Activated CD8-positive, alpha-beta memory T cell treated with anti-CD3 and anti-CD28 coated beads for 4 hours (primary cell): ENCODE measurements at places on chromosomes 4 and X.

- DNase-seq, result no peak
Measured at GRCh38 chr4:181674315-181674875, 568.8 kb upstream of the TENM3 start.

DNA sequence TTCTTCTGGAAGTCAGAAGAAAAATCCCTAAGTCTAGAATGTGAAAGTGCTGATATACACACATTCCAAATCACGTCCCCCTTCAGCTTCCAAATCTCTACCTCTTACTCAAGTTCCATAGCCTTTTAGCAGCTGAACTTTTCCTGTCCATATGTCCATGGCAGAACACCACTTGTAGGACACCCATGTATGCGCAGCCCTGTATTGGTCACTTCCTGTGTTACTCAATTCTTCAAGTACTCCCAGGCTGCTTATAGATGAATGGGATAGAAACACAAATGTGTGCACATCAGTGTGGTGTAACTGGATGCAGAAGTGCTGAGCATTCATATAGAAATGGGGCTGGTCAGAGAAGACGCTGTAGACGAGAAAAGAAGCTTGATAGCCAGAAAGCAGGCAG, 18.8 kb downstream of the SRPX2 start:
- no peak for DNase-seq

GRCh38 chr4:84503495-84504437, 4.7 kb upstream of the NKX6-1 start:
- no peak for DNase-seq

DNA sequence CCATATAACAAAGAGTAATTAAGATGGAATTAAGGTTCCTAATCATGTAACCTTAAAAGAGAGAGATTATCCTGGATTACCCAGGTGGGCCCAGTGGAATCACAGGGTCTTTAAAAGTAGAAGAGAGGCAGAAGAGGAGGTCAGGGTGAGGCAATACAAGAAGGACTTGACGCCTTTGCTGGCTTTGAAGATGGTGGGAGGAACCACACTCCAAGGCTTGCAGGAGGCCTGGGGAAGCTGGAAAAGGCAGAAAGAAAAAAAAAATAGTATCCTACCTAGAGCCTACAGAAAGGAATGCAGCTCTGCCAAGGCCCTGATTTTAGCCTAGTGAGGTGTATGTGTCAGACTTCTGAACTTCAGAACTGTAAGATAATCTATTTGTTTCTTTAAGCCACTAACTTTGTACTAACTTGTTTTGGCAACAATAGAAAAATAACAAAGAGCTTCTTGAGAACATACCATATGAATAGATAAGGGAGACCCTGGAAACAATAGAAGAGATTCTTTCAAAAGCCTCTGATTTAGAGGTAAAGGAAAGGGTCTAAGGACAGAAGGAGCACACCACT, 229.9 kb upstream of the TTC29 start:
- no peak for DNase-seq

GRCh38 chrX:134592303-134592702, 66.0 kb downstream of the PLAC1 start:
- no peak for DNase-seq

DNA sequence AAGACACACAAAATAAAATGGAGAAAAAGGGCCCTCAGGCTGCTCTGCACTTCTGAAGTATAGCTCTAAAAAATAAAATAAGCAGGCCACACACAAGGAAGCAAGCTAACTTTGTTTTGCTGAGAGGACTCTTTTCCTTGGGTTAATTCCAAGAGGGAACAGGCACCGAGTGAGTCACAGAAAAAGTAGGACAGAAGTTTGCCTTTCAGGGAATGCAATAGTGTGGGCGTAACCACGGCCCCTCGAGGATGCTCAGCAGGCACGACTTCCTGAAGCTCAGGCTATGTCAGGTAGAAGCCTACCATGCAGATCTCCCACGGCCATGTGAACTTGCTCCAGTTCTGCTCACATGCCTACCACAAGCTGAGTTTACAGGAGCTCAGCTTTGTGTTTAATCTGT, 22.1 kb downstream of the PPP1R2C start:
- no peak for DNase-seq

DNA sequence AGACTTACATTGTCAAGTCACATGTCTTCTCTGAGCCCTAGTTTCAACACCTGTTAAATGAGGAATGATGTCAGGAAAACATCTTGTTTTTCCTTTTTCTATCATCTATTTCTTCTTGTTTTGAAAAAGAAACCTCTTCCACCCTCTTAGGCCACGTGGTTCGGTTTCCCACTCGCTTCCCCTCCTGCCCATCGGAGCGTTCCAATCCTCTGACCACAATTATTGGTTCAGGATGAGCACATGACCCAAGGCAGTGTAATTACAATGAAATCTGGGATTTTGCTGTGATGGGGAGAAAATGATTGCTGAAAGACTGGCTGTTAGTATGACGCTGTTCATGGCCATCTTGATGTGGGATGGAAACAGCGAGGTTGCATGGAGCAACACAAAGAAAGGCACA, 186.7 kb downstream of the UNC5C start:
- DNase-seq, result no peak

DNA sequence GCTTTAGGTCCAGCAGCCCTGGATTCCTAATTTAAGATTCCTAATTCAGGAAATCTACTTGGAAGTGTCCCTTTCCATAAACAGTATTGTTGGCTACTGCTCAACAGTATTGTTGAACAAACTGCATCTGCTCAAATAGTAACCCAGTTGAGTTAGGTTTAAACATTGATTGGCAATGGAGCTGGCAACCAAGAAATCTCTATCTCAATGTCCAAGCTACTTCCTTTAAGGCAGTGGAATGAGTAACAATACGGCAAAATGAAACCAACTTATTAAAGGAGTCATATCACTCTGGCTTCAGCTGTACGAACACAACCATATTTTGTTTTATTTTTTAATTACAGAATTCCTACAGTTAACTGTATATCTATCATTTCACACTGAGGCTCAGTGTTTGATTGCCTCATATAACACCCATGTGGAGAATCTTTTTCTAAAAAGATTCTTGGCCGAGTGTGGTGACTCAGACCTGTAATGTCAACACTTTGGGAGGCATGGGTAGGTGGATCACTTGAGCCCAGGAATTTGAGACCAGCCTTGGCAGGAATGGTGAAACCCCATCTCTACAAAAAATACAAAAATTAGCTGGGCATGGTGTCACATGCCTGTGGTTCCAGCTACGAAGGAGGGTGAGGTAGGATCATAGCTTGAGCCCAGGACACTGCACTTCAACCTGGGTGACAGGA, 71.7 kb upstream of the IL13RA1 start:
- no peak for DNase-seq

DNA sequence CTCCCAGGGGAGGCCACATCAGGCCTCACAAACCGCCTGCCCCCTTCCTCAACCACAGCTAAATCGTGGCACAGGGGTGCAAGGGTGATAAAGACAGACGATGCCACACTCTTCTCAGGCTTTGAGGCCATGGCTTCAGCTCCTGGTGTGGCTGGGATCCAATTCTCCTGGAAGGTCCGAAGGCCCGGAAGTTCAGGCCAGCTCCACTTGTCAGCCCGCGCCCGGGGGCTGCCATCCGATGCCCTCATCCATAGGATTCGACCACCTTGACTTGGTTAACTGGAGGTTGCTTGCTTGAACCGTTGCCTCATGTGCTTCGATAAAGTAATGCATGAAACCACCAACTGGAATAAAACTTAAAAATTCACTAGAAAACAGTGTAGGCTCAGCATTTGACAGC, 8.2 kb downstream of the TEX13C start:
- no peak for DNase-seq

- no peak for DNase-seq
Measured at GRCh38 chrX:97790850-97791249, 907.1 kb downstream of the RPA4 start.

DNA sequence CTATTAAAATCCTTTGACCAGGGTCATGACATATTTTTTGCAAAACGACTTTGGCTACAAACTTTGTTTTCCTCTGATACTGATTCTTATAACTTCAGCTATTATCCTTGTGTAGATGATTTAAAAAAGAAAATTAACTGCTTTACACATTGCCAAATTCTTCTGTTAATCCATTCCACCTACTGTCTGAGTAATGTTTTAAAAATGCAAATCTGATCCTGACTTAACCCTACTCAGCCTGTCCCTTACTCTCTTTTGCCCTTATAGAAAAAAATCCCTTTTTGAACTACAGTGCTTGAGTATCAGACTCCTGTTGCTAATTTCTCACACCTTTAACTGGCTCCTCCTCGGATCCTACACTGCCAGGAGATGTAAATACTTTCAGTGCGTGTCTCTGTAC, 723.1 kb downstream of the ADGRL3 start:
- DNase-seq, result no peak

- DNase-seq, result no peak
Measured at GRCh38 chrX:29693912-29694311, 521.5 kb upstream of the MAGEB2 start.

- no peak for DNase-seq
Measured at GRCh38 chr4:76548704-76549103, 113.7 kb downstream of the SHROOM3 start.

GRCh38 chrX:147565237-147565636, 346.5 kb upstream of the FMR1 start:
- DNase-seq, result no peak

DNA sequence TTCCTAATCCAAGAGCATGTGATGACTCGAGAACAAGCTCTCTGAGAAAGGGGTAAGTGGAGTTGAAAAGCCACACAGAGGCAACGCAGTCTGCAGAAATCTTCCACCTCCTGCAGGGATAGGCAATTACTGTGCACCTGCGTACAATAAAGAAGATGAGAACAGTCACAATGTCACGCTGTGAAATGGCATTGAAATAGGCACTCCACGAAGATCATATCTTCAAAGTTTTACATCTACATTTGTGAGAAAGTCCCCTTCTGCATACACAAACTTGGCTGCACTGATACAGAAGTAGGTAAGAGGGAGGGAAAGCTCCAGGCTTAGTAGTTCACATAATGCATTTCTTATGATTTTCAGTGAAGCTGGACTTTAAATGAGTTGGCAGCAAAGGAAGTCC, 27.1 kb downstream of the DDX60L start:
- DNase-seq, result no peak

GRCh38 chr4:119189638-119190037, 22.9 kb upstream of the USP53 start:
- DNase-seq, result no peak

DNA sequence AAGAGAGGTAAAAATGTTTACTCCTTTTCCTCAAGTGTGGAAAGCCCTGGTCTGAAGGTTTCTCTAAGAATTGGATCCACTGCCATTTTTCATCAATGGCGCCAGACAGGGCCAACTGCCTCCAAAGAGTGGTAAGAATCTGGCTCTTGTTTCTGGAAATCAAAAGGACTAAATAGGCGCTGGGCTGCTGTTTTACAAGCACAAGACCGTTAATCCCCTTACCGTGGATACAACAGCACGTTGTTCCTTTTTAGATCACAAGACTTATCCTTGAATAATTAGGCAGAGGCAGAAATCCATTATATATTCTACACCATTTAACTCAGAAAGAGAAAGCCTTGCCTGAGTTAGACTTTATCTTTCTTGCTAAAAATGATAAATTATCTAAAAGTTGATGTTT, 10.6 kb downstream of the CLTRN start:
- DNase-seq, result no peak

DNA sequence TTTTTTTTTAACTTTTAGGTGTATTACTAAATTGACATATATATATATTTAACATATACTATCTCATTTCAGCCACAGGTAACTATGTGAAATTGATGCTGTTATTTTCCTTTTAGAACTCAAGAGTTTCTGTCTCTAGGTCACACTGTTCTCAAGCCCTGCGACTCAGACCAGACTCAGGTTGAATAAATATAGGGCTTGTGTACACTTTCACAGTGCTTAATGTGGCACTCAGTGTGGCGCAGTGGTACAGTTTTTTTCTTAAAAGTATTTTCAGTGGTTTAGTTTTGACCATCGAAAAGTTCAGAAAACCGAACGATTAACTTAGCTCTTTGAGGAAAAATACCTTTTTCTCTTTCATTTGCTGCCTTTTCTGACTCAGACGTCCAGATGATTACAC, 24.7 kb downstream of the PACRGL start:
- DNase-seq, result no peak
